ENCODE measurements at places on chromosomes 2 and 18. TPM values are rescaled to one million over a fixed set of nuclear protein-coding genes. Genes with fewer than 3 reads are reported as not detected.

- no peak for DNase-seq
Observed at GRCh38 chr18:36046898-36047297, 20.5 kb downstream of the RPRD1A start.

DNA sequence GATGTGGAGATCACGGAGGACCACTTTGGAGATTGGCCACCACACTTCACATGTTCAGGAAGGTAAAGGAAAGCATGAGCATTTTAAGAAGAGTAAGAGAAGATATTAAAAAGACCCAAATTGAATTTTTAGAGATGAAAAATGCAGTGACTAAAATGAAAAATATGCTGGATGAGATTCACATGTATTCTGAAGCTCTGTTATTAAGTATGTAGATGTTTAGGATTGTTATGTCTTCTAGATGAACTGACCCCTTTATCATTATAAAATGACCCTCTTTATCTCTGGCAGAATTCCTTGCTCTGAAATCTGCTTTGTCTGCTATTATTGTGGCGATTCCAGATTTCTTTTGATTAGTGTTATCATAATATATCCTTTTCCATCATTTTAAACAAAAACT, 36.0 kb upstream of the DYNC2LI1 start:
- DNase-seq, result no peak

- DNase-seq, result no peak
Observed at GRCh38 chr2:222468346-222468745, 44.0 kb downstream of the SGPP2 start.

DNA sequence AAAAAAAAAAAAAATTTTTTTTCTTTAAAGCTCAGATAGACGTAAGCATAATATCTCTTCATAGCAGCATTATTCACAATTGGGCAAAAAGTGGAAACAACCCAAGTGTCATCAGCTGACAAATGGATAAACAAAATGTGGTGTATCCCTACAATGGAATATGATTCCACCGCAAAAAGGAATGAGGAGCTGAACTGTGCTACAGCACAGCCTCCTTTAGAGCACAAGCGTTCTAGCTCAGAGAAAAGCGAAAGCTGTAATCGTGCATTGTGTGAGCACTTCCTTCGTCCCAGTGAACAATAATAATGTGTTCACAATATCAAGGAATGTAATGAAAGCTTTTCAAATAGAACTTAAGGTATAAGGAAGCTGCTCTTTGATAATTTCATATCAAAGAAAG, 11.7 kb upstream of the CHMP1B start:
- no peak for DNase-seq

DNA sequence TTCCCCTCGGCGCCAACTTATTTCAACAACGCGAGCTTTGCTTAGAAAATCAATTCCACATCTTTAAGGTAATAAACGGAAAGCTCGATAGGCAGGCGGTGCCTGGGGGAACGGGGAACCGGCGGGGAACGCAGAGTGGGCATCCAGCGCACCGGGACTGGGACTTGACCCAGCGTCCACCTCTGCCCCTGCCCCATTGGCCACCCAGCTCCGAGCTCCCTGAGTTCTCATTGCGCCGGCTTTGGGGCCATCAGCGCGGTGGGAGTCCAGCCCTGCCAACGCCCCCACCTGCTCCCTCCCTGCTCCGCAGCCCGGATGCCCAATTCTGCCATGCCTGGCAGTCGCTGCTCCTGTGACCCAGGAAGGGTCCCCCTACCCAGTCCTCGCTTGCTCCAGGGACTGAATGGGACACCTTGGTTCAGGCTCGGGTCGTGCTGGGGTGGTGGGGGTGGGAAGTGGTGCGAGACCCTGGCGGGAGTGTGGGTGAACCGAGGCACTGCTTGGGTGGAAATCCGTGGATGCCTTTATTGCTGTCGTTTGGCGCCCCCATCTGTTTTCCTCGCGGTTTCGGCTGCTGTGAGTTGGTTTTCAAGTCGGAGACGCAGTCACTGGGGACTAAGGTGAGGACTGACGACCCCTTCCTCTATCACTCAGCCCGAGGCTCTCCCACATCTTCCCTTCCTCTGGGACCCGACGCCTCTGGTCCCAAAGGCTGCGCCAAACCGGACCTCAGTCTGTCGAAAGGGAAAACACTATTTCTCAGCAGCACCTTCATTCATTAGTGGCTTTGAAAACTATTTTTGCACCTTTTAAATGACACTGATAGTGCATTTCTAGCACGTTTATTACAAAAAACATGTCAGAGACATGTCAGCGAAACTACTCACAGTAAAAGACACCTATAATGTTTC, 2.4 kb upstream of the EVX2 start:
- no peak for DNase-seq

- no peak for DNase-seq
Observed at GRCh38 chr2:225598426-225598825, 198.9 kb downstream of the NYAP2 start.

KHK gene
- total RNA-seq, result 4.7 TPM

IKZF2 gene
- total RNA-seq, result 8.9 TPM

DNA sequence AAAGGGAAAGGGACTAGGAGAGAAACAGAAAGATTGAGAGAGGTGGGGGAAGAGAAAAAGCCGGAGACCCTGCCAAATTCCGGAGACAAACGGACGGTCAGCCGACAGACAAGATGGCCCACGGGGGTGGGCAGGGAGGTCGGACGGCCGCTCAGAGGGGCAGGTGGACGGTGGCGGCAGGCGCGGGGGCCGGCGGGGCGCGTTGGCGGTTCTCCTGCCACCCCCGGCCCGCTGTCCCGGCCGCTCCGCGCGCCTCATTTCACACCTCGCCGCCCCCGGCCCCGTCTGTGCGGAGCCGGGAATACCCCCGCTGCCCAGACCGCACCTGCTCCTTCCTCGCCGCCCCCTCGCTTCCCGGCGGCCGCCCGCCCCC, 935 bp downstream of the SLC30A3 start:
- no peak for DNase-seq

ACMSD gene
- total RNA-seq, result not detected

MYO1B gene
- 1.3 TPM for total RNA-seq

GRCh38 chr18:45788861-45789260, 36.6 kb upstream of the SIGLEC15 start:
- DNase-seq, result no peak

TOGARAM2 gene
- total RNA-seq, result 2.0 TPM

DNA sequence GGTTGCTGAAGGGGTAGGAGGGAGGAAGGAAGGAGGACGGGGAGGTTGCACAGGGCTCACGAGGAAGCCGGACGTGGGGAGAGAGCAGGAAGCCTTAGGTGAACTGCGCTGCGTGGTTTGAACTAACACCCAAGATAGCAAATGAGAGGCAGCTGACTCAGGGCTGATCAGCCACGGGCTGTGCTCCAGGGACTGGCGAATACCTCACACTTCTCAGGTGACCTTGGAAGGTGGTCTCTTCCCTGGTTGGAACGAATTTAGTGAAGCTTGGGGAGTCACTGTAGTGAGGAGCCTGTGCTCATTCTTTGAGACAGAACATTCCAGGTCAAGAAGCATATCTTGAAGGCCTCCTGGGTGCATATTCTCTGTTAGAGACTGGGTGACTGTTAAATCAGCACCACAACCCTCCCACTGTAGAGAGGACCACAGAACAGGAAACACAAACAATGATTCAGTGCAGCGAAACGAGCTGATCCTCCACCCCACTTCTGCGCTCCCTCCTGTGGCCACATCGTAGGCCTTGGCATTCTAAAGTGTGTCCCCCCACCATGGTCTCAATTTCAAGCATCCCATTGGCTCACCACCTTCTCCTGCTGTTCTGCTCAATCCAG, 33.8 kb downstream of the TOGARAM2 start:
- peak; percentile 66 for DNase-seq

GRCh38 chr2:156332534-156333273, at the start of gene NR4A2:
NR4A2 (minus strand) TSS chr2:156332721; CDS start chr2:156330186, 2,535 bp downstream.
- DNase-seq, result peak; percentile 97

DNA sequence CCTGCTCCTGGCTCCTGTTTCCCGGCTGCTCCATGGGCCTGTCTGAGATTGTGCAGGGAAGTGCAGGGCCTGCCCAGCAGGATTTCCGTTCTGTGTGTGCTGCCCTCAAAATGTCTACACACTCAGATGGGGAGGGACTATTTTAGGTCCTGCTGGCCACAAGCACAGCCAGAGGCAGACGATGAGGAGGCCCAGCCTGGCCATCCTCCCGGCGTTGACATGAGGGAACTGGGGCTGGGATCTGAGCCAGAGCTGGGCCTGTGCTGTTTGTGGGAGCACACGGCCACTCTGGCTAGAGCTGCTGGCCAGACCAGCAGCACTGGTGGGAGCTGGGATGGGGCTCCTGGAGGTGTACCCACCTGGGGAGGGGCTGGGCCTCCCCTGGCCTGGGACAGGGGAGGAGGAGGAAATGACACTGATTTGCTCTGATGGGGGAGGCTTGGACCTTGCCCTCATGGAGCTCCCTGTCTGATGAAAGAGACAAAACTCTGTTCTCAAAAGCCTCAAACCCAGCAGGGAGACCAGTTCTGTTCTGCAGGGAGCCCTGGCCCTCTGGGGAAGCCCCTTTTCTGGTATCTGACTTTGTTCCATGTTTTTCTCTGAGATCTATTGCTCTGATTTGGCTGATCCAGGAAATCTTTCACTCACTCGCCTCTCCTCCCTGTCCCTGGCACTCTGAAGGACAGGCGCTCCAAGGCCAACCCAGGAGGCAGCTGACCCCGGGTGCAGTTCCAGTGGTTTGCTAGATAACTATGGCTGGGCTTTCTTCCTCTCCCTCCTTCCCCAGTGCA, 161.8 kb downstream of the DYSF start:
- no peak for DNase-seq

BCL2L11 gene
- total RNA-seq, result 50.1 TPM

THADA gene
- total RNA-seq, result 29.3 TPM

DNA sequence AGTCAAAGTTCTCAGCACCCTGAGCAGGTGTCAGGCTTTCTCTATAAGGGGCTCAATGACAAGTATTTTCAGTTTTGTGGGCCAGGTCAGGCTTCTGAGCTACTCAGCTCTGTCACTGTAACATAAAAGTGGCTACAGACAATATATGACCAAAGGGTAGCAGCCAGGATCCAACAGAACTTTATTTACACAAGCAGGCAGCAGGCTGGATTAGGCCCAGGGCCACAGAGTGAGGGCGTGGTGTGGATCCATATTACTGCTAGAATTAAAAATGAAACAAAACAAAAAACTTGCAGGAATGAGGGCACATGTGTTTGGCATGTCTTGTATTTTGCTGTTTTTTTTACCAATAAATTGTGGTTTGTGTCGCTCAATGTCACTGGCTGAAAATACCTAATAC, 143.7 kb downstream of the EIPR1 start:
- no peak for DNase-seq

- DNase-seq, result no peak
Observed at GRCh38 chr2:31322371-31322770, 88.4 kb downstream of the EHD3 start.

DNA sequence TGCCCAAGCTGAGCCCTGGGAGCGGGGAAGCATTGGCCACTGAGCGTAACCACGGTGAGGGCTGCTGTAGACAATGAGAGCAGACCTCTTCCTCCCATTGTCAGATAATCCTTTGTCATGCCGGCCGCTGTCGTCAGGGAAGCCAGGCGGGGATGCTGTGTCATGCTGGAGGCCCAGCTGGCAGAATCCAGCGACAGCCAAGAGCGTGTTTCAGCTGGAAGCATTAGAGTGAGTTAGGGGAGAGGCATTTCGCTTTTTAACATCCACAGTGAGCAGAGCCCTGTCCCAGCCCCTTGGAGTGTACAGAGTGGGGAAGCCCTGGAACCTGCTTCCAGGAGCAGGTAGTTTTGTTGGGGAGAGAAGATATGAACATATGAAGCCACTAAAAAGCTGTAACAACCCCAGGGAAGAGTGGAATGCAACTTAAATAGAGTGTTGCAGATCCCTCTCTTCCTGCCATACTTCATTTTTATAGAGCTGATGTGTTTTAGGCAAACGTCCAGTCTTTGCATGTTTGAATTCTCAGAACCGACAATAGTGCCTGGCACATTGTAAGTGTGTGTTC, 7.0 kb downstream of the CTIF start:
- DNase-seq, result no peak

- DNase-seq, result peak; percentile 80
Observed at GRCh38 chr18:79405781-79406575, 10.2 kb downstream of the NFATC1 start.

PER2 gene
- total RNA-seq, result 33.8 TPM

ABCB11 gene
- not detected for total RNA-seq

DNA sequence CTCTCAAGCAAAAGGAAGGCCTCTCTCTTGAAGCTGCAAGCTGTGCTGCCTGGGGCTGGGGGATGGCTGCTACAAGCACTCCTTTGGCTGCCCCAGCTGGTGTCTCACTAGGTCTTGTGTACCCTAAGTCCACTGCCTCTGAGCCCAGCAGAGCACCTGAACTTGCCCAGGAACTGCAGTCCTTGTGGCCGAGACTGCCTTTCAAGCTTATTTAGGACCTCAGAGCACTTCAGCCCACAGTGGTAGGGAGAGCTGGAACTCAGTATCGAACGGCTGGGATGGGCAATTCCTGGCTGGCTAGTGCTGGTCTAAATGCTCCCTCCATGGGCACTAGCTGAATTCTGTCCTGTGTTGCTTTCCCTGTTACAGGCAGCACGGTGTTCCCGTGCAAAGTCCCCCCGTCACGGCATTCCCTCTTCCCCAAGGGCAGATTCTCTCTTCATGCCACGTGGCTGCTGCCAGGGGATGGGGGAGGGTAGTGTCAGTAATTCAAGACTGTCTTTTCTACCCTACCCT, 25.9 kb downstream of the STPG4 start:
- no peak for DNase-seq

DNA sequence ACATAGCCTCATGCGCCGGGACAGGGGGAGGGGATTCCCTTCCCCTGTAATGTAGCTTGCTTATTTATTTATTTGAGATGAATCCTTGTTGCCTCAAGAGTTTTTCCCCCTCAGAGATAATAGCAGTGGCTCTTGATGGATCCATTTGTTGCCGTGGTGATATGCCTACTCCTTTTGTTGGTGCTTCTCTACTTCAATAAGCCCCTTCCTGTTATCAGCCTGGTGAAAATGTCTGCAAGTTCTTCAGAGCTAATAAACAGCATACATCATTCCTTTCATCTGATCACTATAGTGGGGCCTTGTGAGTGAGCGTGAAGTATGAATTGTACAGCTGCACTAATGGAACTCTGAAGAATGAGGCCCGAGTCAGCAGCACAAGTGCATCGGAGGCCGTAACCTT, 19.4 kb downstream of the FZD5 start:
- no peak for DNase-seq

DNA sequence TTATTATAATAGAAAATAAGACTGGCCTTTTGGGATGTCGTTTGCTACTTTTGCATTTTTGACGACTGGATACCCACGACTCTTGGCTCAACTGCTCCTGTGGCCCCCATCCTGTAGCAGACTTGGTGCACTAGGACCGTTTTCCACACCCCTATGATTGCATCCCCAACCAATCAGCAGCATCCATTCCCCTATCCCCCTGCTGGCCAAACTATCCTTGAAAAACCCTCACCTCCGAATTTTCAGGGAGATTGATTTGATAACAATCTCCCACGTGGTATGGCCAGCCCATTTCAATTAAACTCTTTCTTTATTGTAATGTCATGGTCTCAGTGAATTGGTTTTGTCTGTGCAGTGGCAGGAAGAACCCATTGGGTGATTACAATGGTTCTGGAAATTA, 37.9 kb upstream of the TTR start:
- no peak for DNase-seq

All from CD4-positive, alpha-beta T cell (primary cell).